ENCODE measurements at places on chromosomes 7 and 10.

GRCh38 chr10:50561266-50561665 lies 62.5 kb downstream of the SGMS1 start:
- no peak for DNase-seq

DNA sequence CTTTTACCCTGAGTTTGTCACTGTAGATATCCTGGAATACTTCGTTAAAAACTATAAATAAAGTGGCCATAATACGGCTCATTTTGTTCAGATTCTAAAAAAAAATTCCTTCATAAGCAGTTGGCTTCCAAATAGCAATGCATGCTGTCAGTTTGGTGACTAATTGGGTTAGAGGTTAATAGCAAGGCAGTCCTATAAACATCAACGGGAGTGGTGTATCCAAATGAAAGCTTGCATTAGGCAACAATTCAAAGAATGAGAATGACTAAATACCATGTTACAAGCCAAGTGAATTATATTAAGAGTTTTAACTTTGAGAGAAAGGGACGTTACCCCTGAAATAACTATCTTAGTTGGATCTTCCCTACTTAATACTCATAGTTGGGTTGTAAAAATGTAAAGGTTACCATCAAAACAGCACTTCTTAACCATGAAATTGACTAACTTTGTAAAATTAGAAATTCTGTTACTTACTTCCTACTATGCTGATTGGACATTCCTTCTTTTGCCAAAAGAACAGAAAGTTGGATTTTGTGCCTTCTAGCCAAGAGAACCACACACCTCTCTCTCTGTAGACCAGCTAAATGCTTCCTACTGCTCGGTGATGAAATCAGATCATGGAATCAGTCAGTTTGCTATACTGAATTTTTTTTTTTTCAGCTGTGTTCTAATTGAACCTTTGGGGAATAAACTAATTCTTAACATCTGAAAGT lies 98.0 kb downstream of the KAT6B start:
- DNase-seq: peak; percentile 14

- no peak for DNase-seq
Measured at GRCh38 chr10:100662067-100662466, 83.3 kb upstream of the PAX2 start.

- no peak for DNase-seq
Measured at GRCh38 chr7:106165337-106165736, 53.2 kb upstream of the SYPL1 start.

- no peak for DNase-seq
Measured at GRCh38 chr10:48821692-48822091, 117.9 kb downstream of the LRRC18 start.

GRCh38 chr7:75616421-75617167 lies 122.1 kb downstream of the HIP1 start:
- no peak for DNase-seq

DNA sequence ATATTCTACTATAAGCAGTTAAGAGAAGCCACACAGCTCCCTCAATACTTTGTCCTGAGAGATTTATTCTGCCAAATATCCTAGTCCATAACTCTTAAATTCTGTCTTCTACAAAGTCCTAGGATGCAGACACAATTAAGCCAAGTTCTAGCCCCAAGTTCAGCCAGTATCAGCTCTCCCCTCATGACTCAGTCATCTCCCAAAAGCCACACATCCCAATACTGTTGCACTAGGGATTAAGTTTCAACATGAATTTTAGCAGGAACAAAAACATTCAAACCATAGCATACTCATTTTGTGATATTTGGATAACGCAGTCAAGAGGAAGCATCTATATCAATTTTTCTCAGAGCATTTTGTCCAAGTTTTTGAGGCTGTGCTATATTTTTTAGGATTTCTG lies 277.4 kb downstream of the FZD1 start:
- no peak for DNase-seq

DNA sequence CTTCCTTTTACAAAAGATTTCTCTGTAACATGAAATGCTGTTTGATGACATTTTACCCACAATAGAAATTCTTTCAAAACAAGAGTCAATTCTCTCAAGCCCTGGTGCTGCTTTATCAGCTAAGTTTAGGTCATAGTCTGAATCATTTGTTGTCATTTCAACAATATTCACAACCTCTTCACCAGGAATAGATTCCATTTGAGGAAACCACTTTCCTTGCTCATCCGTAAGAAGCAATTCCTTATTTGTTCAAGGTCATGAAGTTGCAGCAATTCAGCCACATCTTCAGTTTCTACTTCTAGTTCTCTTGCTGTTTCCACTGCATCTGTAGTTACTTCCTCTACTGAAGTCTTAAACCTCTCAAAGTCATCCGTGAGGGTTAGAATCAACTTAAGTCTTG lies 315.3 kb downstream of the TYW1 start:
- no peak for DNase-seq

DNA sequence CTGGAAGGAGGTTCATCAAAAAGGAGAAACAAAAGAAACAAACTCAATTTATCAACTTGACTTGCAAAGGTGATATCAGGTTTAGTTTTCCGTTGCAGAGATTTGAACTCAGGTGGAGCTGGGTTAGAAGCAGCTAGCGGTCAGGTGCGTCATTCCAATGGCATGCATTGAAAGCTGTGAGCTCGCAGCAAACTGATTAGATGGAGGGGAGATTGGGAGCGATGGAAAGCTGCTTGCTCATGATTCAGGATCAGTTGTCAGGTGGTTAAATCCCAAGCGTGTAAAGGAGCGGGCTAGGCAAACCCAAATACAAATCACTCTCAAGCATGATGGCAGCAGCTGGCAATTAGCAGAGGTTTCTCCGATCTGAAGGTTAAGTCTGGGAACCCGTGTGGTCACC lies 49.3 kb upstream of the AFAP1L2 start:
- no peak for DNase-seq

DNA sequence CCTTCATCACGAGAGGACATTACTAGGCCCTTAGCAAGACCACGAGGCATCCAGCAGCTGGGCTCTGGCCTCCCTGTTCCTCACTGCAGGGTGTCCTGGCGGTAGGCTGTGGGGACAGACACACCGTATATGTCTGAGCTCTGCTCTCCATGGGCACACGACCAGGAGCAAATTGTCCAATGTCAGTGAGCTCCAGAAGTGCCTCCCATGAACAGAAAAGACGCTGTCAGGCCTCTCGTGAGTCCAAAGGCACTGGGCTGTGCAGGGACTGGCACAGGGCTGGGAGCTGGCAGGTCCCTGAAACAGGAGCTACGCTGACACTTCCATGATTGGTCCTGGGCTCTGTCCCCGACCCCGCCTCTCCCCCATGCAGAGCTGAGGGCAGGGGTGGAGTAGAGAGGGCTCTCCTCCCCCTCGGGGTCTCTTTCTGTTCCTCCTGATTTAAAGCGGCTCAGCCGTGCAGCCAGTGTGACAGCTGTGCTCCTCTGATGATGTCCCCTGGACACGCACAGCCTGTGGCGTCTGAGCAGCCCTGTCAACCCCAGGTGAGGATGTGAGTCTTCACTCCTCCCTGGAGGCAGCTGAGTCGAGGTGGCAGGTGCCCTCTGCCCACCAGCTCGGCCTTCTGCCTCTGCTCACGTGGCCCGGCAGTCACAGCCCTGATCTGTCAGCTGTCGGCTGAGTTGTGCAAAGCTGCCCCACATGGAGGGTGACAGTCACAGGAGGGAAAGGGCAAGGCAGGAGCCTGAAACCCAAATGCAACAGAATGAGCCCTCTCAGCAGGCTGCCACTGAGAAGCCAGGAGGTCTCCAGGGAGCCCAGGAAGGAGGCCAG lies 13.0 kb downstream of the ANTXRL start:
- peak; percentile 22 for DNase-seq

- no peak for DNase-seq
Measured at GRCh38 chr10:23461557-23461956, 22.7 kb downstream of the OTUD1 start.

- no peak for DNase-seq
Measured at GRCh38 chr10:68598978-68599770, 39.0 kb downstream of the TET1 start.

- no peak for DNase-seq
Measured at GRCh38 chr7:26854876-26855855, 9.2 kb downstream of the SKAP2 start.

- no peak for DNase-seq
Measured at GRCh38 chr7:134766779-134767519, 12.5 kb upstream of the CALD1 start.

DNA sequence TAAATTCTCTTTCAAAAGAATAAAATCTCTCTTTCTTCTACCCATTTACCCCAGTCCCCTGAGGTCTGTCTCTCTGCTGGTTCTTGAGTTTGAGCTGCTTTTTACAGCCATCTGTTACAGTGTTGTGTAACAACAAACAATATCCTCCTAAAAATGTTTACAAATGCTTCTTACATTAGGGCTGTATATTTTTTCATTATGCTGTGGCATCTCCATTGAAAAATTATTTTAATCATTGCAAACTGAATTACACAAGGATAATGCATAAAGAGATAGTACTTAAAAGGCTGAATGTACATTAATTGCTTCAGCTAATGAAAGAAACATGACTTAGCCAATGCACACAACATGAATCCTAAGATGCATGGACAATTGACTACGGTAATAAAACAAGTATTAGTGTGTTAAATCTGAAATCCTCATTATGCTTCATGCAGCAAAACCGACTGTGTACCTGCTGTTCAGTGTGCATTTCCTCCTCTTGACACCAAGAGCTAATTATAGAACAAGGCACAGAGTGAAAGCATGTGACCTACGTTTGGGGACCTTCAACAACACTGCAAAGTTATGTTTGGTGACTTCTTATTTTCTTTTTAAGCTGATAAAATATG lies 181.7 kb upstream of the RHOBTB1 start:
- no peak for DNase-seq

GRCh38 chr7:82506702-82507101 lies 63.1 kb upstream of the CACNA2D1 start:
- DNase-seq: no peak

DNA sequence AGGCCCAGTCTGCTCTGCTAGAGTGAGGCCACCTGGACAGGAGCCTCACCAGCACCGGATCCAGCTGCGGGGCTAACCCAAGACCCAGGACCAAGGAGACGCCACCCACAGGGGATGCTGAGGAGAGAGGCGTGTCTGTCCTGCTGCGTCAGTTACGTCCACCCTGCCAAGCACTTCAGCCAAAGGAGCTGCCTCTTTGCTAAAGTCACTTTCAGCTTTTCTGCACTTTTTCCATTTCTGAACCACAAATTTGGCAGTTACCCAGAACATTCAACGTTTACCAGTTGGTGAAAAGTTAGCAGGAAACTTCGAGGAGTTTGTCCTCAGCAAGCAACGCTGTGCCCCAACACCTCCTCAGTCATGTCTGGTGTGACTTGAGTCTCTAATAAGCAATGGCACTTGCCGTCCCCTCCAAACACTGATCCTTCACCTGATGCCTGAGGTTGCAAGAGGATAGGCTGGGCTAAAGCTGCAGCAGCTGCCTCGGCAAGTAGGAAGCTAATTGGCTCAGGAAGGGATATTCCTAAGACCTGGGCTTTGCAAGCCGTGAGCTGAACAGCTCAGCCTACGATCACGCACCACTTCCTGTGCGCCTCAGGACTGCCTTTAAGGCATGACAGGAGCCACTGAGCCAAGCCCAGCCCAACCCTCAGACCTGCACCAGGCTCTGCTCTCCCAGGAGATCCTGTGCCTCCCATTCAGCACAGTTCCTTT lies 40.1 kb downstream of the KCNH2 start:
- no peak for DNase-seq

GRCh38 chr10:132237871-132238270 lies 51.1 kb downstream of the DPYSL4 start:
- no peak for DNase-seq

DNA sequence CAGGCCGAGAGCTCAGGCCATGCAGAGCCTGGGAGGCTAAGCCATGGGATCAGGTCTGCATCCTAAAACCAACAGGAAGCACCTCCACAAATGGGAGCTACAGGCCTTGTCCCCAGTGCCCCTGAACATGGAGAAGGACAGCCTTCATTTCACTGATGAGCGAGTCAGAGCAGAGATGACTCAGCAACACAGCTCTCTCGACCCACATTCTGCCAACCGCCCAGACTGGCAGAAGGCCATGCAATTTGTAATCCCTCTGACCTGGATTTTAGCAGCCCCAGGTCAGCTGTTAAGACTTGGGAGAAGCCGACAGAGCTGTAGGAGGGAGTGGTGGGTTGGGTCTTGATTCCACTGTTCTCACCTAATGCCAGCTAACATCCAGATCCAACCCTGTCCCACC lies 25.5 kb downstream of the VOPP1 start:
- peak; percentile 84 for DNase-seq

DNA sequence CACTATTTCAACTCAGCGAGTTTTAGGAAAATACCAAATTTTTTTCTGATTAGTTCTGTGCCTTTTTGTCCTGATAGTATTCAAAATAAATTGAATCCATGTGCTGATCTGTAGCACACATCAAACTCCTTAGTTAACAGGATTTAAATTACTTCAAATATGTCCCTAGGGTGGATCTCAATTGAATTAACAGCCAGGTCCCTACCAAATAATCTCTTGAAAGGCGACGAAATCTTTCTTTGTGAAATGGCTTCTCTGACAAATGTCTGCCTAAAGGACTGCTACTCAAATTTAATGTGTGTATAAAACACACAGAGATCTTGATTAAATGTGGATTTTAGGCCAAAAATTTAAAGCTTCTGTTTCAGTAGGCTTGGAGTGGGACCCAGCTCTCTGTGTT lies 989.6 kb upstream of the KCND2 start:
- DNase-seq: no peak

DNA sequence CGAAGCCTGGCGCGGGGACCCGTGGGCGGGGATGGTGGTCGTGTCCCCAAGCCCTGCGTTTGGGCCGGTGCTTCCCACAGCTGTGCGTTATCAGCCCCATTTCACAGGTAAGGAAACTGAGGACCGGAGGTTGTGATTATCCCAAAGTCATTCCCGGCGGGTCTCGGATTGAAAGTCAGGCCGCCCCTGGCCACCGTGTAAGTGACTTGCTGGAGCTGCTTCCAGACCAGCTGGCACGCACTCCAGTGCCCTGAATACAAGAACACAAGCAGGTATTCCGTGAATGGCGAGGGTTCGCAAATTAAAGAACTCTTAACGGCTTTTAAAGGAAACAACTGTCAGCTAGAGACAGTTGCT lies 675 bp upstream of the ATE1 start:
- no peak for DNase-seq

DNA sequence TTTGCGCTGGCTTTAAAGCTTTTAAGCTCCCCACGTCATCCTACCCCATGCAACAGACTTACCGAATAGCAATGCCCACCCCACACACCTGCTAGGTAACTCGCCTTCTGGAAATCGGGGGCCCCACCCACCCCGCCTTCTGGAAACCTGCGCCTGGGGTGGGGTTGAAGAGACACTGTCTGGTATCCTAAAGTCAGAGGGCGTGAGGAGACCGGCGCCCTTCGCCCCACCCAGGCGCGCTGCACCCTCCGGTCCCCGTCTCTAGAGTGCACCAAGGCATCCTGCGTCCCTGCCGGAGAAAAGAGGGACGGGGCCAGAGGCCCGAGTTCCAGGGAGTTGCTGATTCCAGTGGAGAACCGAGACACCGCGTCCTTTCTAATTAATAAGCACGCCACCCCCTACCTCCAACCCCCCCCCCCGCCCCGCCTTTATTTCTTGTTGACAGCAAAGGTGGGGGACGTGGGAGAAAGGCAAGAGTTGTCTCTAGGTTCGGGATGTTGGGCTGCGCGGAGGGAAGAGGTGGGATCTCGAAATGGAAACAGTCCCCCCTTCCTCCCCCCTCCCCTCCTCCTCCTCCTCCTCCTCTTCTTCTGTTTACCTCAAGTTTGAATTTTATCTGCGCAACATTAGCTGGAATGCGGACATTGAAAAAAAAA lies 220.9 kb upstream of the MKLN1 start:
- DNase-seq: no peak

GRCh38 chr10:8306685-8307364 lies 252.3 kb downstream of the GATA3 start:
- no peak for DNase-seq

GRCh38 chr10:102595293-102595692 lies 49.0 kb upstream of the TRIM8 start:
- DNase-seq: no peak

GRCh38 chr7:110095372-110096052 lies 995.4 kb upstream of the LRRN3 start:
- no peak for DNase-seq

Measured in NCI-H1694 (cell line).